ENCODE measurements at places on chromosomes 2 and 18. TPM values are rescaled to one million over a fixed set of nuclear protein-coding genes. Genes with fewer than 3 reads are reported as not detected.

POTEC gene
- polyA plus RNA-seq = not detected

MOCOS gene
- 0.67 TPM for polyA plus RNA-seq

CD207 gene
- not detected for polyA plus RNA-seq

VPS4B gene
- polyA plus RNA-seq = 39.6 TPM

M1AP gene
- polyA plus RNA-seq = 0.48 TPM

CCL20 gene
- 0.59 TPM for polyA plus RNA-seq

RTP5 gene
- polyA plus RNA-seq = not detected

SAG gene
- 0.18 TPM for polyA plus RNA-seq

TOGARAM2 gene
- 4.1 TPM for polyA plus RNA-seq

GNAL gene
- 2.5 TPM for polyA plus RNA-seq

IL36RN gene
- not detected for polyA plus RNA-seq

Data from right lung (tissue), 10 donors.